Left ventricle myocardium inferior (tissue), 1 donor: ENCODE measurements at places on chromosomes 6 and 20.

- H3K4me1 ChIP-seq, result no peaks in the 10 kb centered on the region
- peaks cover 76% of the 10 kb centered on the region for H3K27me3 ChIP-seq
- no peak for DNase-seq
- no peak overlapping the region for H3K4me3 ChIP-seq
- no peak overlapping the region for H3K27ac ChIP-seq
- H3K36me3 ChIP-seq, result no peaks in the 10 kb centered on the region
Observed at GRCh38 chr20:63238514-63239125, 2.9 kb downstream of the BIRC7 start.

GRCh38 chr6:72783035-72783434, 161.2 kb downstream of the KCNQ5 start:
- H3K27me3 ChIP-seq, result no peaks in the 10 kb centered on the region
- H3K4me3 ChIP-seq, result no peak overlapping the region
- H3K36me3 ChIP-seq, result no peaks in the 10 kb centered on the region
- H3K27ac ChIP-seq, result no peak overlapping the region

GRCh38 chr6:40630051-40630450, 42.9 kb upstream of the LRFN2 start:
- no peaks in the 10 kb centered on the region for H3K4me1 ChIP-seq
- H3K27ac ChIP-seq, result no peak overlapping the region
- H3K36me3 ChIP-seq, result no peaks in the 10 kb centered on the region
- peaks cover 65% of the 10 kb centered on the region for H3K27me3 ChIP-seq

DNA sequence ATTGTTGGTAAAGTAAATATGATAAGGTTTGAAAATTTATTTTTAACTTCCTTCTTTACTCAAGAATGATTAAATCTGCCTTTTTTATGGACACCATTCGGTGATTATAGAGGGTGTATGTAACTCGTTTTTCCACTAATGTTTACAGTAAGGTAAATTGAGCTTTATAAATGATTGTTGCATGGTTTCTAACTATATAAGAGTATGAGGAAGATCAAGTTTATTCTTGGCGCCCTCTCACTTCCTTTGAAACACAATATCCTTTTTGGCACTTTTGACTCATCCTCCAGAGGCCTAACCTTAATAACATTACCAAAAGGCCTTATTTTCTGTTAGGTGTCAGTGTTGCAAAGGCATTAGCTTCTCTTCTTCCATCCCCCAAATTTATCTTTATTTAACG, 41.8 kb upstream of the MTRF1L start:
- no peak for DNase-seq
- H3K4me3 ChIP-seq, result no peak overlapping the region
- no peaks in the 10 kb centered on the region for H3K4me1 ChIP-seq
- H3K36me3 ChIP-seq, result no peaks in the 10 kb centered on the region

GRCh38 chr20:8435285-8436035, 303.4 kb downstream of the PLCB1 start:
- no peak for DNase-seq
- no peaks in the 10 kb centered on the region for H3K36me3 ChIP-seq
- no peak overlapping the region for H3K27ac ChIP-seq
- no peaks in the 10 kb centered on the region for H3K27me3 ChIP-seq
- H3K4me3 ChIP-seq, result no peak overlapping the region
- peaks cover 24% of the 10 kb centered on the region for H3K4me1 ChIP-seq

GRCh38 chr20:1264727-1265126, 1.4 kb upstream of the SNPH start:
- DNase-seq, result no peak
- no peak overlapping the region for H3K27ac ChIP-seq
- H3K4me1 ChIP-seq, result peaks cover 37% of the 10 kb centered on the region
- H3K27me3 ChIP-seq, result peaks cover 17% of the 10 kb centered on the region
- no peaks in the 10 kb centered on the region for H3K36me3 ChIP-seq
- no peak overlapping the region for H3K4me3 ChIP-seq

GRCh38 chr6:56749632-56750151, 107.0 kb upstream of the DST start:
- no peaks in the 10 kb centered on the region for H3K36me3 ChIP-seq
- no peaks in the 10 kb centered on the region for H3K27me3 ChIP-seq
- no peak for DNase-seq
- H3K4me1 ChIP-seq, result peaks cover 92% of the 10 kb centered on the region

DNA sequence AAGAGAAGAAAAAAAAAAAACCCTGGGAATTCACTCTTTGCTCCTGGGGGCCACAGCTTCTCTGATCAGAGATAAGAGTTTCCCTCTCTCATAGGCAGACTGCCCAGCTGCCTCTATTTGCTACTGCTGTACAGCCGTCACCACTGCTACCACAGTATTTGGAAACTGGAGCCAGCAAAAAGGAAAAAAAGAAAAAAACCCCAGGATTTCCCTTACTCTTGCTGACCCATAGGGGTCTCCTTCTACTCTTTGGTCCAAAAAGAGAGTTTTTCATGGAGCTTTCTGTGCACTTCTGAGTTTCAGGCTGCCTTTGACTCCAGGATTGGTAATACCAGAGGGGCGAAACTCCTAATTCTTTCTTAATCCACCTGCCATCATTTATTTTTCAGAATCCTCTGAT, 89.7 kb downstream of the MDGA1 start:
- no peak for DNase-seq
- no peak overlapping the region for H3K4me3 ChIP-seq
- no peaks in the 10 kb centered on the region for H3K27me3 ChIP-seq
- no peaks in the 10 kb centered on the region for H3K4me1 ChIP-seq
- no peaks in the 10 kb centered on the region for H3K36me3 ChIP-seq
- H3K27ac ChIP-seq, result no peak overlapping the region

DNA sequence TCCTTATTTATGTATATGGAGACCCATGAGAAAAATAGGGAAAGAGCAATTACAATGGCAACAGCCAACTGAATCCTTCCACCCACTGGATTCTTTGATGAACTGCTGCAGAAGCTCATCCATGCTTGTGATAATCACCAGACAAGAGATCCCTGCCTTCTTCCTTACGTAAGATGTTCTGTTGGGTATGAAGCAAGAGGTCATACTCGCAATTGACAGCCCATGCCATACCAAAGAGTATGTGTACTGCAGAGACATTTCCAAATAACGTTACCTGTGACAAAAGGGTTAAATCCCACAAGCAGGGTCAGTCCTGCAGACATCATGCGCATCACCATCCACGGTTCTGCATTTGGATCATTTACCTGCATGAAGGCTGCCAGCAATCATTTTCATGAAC, 27.8 kb downstream of the ELOVL5 start:
- no peak overlapping the region for H3K27ac ChIP-seq
- no peak for DNase-seq
- peaks cover 46% of the 10 kb centered on the region for H3K4me1 ChIP-seq
- no peaks in the 10 kb centered on the region for H3K36me3 ChIP-seq
- no peaks in the 10 kb centered on the region for H3K27me3 ChIP-seq

GRCh38 chr20:53654932-53655624, 61.4 kb upstream of the ZNF217 start:
- H3K36me3 ChIP-seq, result no peaks in the 10 kb centered on the region
- H3K4me3 ChIP-seq, result peak overlapping the region; percentile 12
- H3K27me3 ChIP-seq, result no peaks in the 10 kb centered on the region
- H3K27ac ChIP-seq, result peak overlapping the region; percentile 64
- peaks cover 40% of the 10 kb centered on the region for H3K4me1 ChIP-seq
- DNase-seq, result no peak

GRCh38 chr6:11923621-11924020, 88.5 kb upstream of the HIVEP1 start:
- peaks cover 11% of the 10 kb centered on the region for H3K27me3 ChIP-seq
- no peaks in the 10 kb centered on the region for H3K4me1 ChIP-seq
- H3K27ac ChIP-seq, result no peak overlapping the region

- peaks cover 14% of the 10 kb centered on the region for H3K36me3 ChIP-seq
- H3K27ac ChIP-seq, result no peak overlapping the region
- peaks cover 46% of the 10 kb centered on the region for H3K4me1 ChIP-seq
- H3K27me3 ChIP-seq, result no peaks in the 10 kb centered on the region
Observed at GRCh38 chr6:151436300-151436699, 15.6 kb downstream of the RMND1 start.

- DNase-seq, result peak; percentile 80
- peak overlapping the region; percentile 97 for H3K27ac ChIP-seq
- no peaks in the 10 kb centered on the region for H3K36me3 ChIP-seq
Observed at GRCh38 chr20:36462440-36463211, 78.7 kb upstream of the MYL9 start.

- H3K36me3 ChIP-seq, result peaks cover 18% of the 10 kb centered on the region
- peak; percentile 32 for DNase-seq
- no peak overlapping the region for H3K4me3 ChIP-seq
- peaks cover 2% of the 10 kb centered on the region for H3K4me1 ChIP-seq
- no peak overlapping the region for H3K27ac ChIP-seq
- no peaks in the 10 kb centered on the region for H3K27me3 ChIP-seq
Observed at GRCh38 chr6:73732845-73733675, 37.1 kb downstream of the CD109 start.

DNA sequence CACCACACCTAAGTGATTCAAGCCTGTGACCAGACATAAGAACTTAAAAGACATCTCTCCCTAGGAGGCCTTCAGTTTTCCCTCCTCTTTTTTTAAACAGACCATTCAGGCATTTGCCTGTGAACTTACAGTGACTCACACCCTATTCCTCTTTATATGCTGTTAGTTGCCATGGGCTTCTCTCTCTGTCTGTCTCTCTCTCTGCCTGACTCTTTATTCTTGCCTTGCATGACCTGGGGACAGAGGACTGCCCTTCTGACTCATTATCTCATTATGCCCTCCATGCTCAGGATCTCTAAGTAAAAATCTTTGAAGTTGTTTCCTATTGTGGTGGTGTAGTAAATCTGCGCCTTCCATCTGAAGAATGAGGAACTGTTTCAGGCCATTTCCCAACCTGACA, 442.2 kb upstream of the MAN1A1 start:
- H3K4me1 ChIP-seq, result no peaks in the 10 kb centered on the region
- no peak overlapping the region for H3K27ac ChIP-seq
- H3K4me3 ChIP-seq, result no peak overlapping the region
- no peak for DNase-seq
- H3K27me3 ChIP-seq, result no peaks in the 10 kb centered on the region

DNA sequence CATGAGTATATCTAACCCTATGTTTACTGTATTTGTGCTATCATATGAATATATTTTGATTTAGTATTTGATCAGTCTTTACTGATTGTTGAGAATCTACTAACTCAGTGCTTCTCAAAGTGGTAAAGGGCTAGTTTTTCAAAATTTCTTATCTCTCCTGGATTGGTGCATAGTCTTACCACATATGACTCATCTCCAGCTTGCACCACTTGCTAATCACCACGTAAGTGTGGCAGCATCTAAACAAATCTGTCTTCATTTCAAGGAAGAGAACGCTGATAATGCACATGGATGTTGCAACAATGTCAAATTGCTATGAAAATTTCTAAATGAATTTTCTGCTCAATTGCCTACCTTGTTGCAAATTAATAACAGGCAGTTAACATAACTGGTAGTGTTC, 299.5 kb downstream of the PAX1 start:
- no peak overlapping the region for H3K27ac ChIP-seq
- H3K36me3 ChIP-seq, result no peaks in the 10 kb centered on the region
- no peaks in the 10 kb centered on the region for H3K4me1 ChIP-seq
- no peak overlapping the region for H3K4me3 ChIP-seq
- H3K27me3 ChIP-seq, result no peaks in the 10 kb centered on the region

- H3K4me3 ChIP-seq, result no peak overlapping the region
- DNase-seq, result no peak
- H3K27ac ChIP-seq, result no peak overlapping the region
- no peaks in the 10 kb centered on the region for H3K36me3 ChIP-seq
- peaks cover 9% of the 10 kb centered on the region for H3K27me3 ChIP-seq
- no peaks in the 10 kb centered on the region for H3K4me1 ChIP-seq
Observed at GRCh38 chr20:43991982-43992381, 77.3 kb downstream of the TOX2 start.

- no peaks in the 10 kb centered on the region for H3K36me3 ChIP-seq
Observed at GRCh38 chr6:24796616-24797290, 2.0 kb downstream of the ARMH2 start.

- DNase-seq, result no peak
- no peak overlapping the region for H3K27ac ChIP-seq
- H3K27me3 ChIP-seq, result no peaks in the 10 kb centered on the region
Observed at GRCh38 chr6:106666282-106667021, 37.1 kb downstream of the QRSL1 start.

DNA sequence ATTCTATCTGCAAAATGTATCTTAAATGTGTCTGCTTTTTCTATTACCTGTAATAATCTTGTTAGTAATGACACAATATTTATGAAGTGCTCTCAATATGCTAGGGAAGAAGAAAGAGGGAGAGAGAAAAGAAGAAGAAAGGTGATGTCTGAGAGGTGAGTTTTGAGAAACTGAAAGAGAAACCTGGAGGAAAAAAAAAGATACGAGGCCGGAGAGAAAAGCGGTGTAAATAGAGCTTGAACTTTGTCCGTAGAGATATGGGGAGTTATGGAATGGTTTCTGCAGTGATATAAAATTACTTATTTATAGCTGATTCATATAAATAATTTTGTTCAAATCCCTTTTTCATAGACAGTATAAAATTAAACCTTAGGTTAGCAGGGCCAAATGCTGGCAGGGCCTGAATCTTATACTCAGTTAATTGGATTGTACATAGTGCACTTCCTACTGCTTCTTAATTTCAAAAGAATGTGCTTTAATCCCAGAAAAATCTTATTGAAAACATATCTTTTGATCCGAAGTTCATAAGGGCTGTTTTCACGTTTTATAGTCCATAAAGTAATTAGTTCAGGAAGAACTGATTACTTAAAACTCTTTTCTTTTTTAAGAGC, 43.0 kb downstream of the MYB start:
- no peaks in the 10 kb centered on the region for H3K4me1 ChIP-seq
- H3K36me3 ChIP-seq, result no peaks in the 10 kb centered on the region
- no peak overlapping the region for H3K27ac ChIP-seq
- no peak for DNase-seq
- no peak overlapping the region for H3K4me3 ChIP-seq

DNA sequence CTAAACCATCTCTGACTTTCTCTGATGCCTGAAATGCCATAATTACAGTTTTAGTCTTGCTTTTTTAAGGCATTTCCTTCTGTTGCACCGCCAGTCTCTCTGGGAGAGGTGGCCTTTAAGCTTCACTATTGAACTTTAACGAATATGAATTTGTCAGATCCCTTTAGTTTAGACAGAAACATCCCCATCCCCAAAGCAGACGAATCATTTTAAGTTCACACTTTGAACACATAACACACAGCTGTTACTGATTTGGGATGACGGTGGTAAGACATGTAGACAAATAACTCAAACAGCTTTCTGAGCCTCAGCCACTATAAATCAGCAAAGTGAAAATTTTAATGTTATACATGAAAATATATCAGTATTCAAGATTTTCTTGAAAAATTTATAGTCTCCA, 7.2 kb upstream of the IPCEF1 start:
- H3K36me3 ChIP-seq, result no peaks in the 10 kb centered on the region
- no peaks in the 10 kb centered on the region for H3K4me1 ChIP-seq
- H3K4me3 ChIP-seq, result no peak overlapping the region

GRCh38 chr6:127813699-127814027, 87.2 kb downstream of the THEMIS start:
- no peak for DNase-seq
- H3K4me1 ChIP-seq, result no peaks in the 10 kb centered on the region
- no peak overlapping the region for H3K27ac ChIP-seq

DNA sequence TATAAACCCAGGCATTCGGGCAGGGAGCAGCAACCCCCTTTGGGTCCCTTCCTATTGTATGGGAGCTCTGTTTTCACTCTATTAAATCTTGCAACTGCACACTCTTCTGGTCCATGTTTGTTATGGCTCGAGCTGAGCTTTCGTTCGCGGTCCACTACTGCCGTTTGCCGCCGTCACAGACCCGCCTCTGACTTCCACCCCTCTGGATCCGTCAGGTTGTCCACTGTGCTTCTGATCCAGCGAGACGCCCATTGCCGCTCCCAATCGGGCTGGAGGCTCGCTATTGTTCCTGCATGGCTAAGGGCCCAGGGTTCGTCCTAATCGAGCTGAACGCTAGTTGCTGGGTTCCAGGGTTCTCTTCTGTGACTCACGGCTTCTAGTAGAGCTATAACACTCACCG, 111.3 kb downstream of the TMEM170B start:
- peaks cover 40% of the 10 kb centered on the region for H3K4me1 ChIP-seq
- H3K27me3 ChIP-seq, result no peaks in the 10 kb centered on the region
- H3K36me3 ChIP-seq, result no peaks in the 10 kb centered on the region
- no peak overlapping the region for H3K4me3 ChIP-seq
